RPMI7951 (cell line): ENCODE measurements at places on chromosomes 2 and 18. TPM values are rescaled to one million over a fixed set of nuclear protein-coding genes. Genes with fewer than 3 reads are reported as not detected.

Gene MYL1
- not detected in 2 replicates for total RNA-seq

Gene PPM1G
- 86.5 and 93.4 TPM in 2 replicates for total RNA-seq

DNA sequence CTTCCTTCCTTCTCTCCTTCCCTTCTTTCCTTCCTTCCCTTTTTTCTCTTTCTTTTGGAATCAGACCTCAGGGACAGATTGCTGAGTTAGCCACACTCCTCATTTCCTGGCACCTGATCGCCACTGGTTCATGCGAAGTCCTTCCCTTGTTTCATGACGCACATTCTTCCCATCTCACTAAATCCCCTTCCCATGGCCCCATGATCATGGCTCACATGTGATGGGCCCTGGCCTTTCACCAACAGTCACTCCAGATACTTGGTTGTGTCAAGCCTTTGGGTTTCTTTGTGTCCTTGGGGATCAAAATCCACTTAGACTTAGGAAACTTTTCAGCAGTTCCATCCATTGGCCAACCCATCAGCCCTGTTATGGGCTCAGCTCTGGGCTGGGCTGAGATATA, 23.8 kb upstream of the ASPRV1 start:
- DNase-seq = no peak

- DNase-seq = no peak
Measured at GRCh38 chr2:15969214-15969613, 28.9 kb downstream of the MYCN start.

- no peak for DNase-seq
Measured at GRCh38 chr2:30730736-30731647, 76.3 kb downstream of the CAPN13 start.

DNA sequence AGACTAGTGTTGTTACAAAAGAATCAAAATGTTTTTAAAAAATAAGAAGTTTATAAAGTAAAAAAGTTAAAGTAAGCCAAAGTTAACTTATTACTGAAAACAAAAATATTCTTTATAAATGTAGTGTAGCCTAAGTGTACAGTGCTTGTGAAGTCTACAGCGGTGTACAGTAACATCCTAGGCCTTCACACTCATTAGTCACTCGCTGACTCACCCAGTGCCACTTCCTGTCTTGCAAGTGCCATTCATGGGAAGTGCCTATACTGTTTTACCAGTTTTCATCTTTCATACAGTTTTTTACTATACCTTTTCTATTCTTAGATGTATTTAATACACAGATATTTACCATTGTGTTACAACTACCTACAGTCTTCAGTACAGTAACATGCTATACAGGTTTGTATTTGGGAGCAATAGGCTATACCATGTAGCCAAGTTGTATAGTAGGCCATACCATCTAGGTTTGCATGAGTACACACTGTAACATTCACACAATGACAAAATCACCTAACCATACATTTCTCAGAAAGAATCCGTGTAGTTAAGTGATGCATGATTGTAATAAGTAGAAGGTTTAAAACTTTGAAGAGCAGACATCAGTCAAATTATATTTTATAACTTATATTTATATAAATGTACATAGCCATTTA, 13.4 kb downstream of the SERPINB7 start:
- DNase-seq = peak; percentile 89

Gene LMAN2L
- 36.8 and 37.8 TPM in 2 replicates for total RNA-seq

GRCh38 chr2:73067043-73067442, 4.5 kb downstream of the SFXN5 start:
- no peak for DNase-seq

DNA sequence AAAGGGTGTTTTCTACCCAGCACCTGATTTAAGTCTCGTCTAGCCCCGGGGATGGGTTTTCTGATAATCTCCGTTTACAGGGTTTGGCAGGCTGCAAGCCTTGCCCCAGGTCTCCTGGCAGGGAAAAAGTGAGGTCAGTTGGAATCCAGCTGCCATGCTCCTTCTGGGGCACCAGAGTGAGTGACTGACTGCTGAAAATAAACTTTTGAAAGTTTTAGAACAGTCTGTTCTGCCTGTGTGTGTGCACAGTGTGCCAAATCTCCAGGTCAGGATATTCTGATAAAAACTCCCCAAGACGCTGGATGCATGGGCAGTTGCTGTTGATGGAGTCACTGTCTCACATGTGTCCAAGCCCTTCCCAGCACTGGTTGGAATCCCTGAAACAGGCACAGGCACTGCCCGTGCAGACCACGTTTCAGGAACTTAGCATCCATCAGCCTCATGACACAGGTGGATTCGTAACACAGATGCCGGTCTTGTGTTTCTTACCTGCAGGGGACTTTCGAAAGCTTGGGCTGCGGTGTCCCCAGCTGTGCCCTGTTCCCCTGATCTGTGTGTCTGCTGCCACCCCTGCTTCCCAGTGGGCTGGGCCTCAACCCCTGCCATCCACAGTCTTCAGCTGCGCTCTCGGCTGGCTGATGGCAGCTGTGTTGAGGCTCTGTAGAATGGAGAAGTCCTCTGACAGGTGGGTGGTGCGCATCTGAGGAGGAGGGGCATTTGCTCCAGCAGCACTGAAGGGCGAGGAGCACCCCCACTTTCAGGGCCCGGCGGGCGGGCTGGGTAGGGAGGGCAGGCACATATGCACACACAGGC, 65.0 kb downstream of the SH3RF3 start:
- DNase-seq = no peak

DNA sequence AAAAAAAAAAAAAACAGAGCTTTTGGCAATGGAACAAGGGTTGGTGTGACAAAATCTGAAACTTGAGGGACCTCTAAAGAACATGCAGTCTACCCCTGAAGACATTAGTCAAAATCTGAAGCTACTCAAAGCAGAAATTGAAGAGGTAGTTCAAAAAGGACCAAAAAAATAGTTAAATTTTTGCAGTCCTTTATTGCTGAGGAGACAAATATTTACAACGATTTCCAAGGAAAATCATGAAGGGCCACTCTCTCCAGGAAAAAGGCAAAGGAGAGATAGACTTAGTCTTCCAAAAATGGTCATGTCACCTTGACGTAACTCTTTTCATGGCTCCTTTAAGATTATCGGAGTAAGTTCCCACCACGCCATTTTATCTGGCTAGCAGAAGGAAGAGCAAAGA, 452.0 kb downstream of the XIRP2 start:
- no peak for DNase-seq

Gene RND3
- total RNA-seq = 41.7 and 47.2 TPM in 2 replicates

DNA sequence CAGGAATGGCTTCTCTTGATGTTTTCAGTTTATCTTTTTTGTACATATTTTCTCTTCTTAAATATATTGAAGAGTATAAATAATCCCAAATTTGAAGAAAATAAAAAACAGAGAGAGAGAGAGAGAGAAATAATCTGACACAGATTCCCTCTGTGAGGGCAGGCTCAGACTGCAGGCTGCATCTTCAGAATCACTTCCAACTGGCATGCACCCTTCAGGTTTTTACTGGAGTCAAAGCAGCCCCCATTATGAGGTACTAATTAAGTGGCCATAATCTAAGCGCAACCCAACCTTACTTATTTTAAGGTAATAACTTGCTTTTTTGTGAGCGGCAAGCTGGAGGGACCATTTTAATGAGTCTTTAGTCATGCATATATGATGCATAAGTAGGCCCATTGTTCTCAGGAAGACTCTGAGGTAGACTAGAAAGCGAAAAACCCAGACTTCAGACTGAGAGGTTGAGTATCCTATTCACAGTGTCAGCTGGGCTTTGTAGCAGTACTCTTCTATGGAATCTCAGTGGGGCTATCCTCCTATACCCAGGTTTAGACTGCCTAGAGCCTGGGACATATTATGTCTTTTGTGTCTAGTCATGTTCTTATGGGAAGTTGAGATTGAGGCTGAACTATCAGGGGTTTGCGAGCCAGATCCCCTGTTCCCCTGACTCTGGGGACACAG, 167.4 kb downstream of the SP3 start:
- DNase-seq = no peak

Gene TMEM37
- total RNA-seq = not detected in 2 replicates

DNA sequence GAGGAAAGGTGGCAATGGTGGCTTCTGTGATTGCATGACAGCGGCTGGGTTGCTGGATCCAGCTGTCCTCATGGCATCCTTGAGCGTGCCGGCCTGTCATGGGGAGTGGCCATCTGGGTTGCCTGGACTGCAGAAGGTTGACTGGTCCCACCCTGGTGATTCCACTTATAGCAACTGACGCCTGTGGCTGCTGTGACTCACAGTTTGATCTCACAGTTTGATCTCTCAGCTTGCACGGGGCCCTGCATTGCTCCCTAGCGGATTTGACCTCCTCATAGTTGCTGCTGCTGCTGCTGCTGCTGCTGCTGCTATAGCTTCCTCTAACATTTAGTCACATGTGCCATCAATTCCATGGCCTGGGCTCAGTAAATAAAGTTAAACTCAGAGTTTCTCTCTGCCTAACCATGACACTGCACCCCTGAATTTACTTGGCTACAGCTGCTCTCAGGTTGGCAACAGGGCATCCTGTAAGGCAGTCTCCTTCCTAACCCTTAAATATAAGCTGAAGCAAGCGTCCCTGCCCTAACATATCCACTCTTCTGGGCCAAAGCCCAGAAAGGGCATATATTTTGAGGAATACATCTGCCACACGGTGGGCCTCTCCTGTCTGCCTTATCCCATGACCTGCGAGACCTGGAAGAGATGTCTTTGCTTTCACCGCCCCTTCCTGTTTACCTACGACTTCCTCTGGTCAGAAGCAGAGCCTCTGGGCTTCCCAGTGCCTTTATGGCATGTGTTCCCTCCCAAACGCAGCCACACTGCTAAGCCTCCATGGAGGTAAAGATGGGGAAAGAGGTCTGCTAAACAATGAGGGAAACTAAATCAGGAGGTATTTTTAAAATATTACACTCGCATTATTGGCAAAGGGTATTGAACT, 37.8 kb upstream of the CCDC150 start:
- DNase-seq = peak; percentile 100

DNA sequence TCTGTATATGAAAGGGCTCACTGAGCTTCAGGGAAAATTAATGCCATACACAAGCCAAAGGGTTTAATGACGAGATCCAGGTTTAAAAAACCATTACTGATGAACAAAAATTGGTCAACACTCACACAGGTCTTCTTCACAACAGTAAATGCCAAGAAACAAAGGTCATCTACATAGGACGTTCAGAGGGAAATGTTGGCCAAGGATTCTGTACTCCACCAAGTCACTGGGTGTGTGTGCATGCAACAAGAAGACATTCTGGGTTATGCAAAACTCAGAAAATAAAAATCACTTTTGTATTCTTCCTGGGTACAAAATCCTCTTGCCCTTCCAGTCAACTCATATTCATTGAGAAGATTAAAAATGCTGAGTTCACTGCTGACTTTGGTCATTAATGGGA, 78.3 kb downstream of the ACTR2 start:
- no peak for DNase-seq

- peak; percentile 71 for DNase-seq
Measured at GRCh38 chr2:176118601-176119339, 2.2 kb downstream of the HOXD10 start.

Gene SLC11A1
- total RNA-seq = under 0.01 and 0.10 TPM in 2 replicates

Gene G6PC2
- not detected in 2 replicates for total RNA-seq

GRCh38 chr2:74334931-74335333, 8.3 kb downstream of the SLC4A5 start:
- DNase-seq = peak; percentile 66

- no peak for DNase-seq
Measured at GRCh38 chr2:11421863-11422490, 44.0 kb downstream of the E2F6 start.

- no peak for DNase-seq
Measured at GRCh38 chr2:99471654-99472599, 17.9 kb downstream of the REV1 start.

DNA sequence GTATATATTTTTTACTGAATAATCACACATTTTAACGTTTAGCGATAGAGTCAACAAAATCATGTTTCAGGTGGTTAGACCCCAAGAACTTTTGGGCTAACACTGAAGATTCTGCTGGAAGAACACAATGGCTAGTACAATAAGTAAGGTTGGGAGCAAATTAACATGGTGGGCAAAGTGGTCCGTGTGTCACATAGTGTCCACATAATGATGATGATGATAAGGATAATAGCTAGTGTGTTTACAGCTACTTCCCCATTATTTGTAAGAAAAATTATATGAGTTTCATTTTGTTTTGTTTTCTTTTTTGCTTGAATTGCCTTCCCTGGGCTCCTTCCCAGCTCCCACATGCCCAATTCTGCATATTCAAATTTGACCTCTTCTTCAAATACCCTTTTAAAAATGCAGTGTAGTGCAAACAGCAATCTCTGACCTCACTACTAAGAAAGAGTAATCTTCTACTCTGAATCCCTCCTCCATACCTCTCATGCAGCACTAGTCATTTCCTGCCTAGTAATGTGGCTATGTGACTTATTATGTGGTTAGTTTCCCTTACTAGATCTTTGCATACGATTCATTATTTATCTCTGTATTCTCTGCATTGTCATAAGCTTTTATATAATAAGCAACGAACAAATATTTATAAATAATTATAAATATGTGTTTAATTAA, 16.9 kb upstream of the VPS54 start:
- peak; percentile 65 for DNase-seq

GRCh38 chr18:74116633-74117554, 30.7 kb downstream of the FBXO15 start:
- peak; percentile 45 for DNase-seq

GRCh38 chr2:188664951-188665595, 309.1 kb upstream of the COL3A1 start:
- DNase-seq = peak; percentile 43

DNA sequence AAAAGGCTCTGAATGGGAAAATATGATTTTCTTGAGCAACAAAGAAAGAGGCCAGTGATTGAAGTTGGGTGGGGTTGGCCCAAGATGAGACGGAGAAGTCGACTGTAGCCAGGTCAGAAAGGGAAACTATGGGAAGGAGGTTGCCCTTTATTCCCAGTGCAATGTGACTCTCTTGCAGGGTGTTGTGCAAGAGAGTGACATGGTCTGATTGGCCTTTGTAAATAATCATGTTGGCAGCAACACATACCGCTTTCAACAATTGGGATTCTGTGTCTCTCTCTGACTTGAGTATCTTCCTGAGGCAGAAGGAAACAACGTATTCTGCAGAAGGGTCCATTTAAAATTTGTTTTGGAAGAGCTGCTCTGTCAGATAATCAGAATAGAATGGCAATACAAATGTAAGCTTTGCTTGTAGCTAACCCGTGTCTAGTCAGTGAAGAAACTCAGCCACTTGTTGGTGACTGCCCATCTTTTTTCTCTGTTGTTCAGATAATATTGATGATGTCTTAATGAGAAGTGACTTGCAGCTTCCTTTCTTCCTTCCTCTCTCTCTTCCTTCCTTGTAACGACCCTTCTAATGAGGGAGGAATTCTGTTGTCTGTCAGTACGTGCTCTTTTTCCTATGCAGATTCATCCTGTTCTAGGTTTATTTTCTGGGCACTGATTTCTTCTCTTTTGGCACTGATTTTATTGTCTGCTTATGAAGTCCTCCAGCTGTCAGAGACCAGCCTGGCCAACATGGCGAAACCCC, 311.0 kb upstream of the FAM98A start:
- DNase-seq = no peak

GRCh38 chr2:3827673-3828575, 124.5 kb downstream of the DCDC2C start:
- DNase-seq = no peak

DNA sequence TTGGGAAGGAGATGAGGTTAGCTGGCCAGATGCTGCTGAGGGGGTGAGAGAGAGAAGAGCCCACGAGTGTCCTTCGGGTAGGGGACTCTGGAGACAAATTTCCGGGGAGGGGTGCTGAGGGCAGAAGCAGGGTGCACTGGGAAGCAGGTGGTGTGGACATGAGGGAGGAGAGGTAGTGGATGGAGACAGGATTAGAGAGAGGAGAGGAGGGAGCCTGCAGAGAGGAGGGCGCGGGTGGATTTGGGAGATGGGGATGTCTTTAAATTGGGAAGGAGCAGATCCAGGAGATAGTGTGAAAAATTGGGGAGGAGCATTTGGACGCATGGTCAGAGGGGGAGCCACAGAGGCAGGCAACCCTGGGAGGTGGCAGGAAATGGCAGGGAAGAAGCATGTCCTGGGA, 154.7 kb downstream of the DYSF start:
- no peak for DNase-seq
